ENCODE measurements at places on chromosomes 16 and 17.

DNA sequence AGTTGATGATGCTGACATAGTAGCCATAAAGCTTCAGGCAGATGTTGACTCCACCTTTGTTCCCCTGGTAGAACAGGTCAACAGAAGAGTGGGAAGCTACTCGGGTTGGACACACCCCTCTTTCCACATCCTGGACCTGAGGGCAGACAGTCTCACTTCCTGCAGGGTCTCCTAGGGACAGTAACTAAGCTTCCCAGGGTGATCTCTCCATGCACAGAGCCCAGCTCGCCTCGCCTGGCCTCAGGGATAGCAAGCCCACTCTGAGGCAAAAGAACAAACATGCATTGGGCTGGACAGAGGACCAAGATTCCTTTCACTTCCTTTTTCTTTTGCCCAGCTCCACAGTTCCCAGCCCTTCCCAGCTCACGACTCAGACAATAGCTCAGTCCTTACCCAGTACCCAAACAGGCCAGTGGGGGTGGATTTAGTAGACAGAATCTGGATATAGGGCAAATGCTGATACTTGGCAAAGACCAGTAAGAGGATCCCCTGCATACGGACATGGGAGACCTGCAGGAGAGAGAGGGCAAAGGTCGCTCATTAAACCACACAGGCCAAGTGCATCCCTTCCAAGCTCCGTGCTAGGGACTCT, 7.0 kb downstream of the INPP5K start:
- DNase-seq: no peak

GRCh38 chr16:81601601-81602255, 157.1 kb downstream of the CMIP start:
- DNase-seq: no peak

GRCh38 chr17:58039975-58040374, 32.9 kb upstream of the SRSF1 start:
- no peak for DNase-seq

DNA sequence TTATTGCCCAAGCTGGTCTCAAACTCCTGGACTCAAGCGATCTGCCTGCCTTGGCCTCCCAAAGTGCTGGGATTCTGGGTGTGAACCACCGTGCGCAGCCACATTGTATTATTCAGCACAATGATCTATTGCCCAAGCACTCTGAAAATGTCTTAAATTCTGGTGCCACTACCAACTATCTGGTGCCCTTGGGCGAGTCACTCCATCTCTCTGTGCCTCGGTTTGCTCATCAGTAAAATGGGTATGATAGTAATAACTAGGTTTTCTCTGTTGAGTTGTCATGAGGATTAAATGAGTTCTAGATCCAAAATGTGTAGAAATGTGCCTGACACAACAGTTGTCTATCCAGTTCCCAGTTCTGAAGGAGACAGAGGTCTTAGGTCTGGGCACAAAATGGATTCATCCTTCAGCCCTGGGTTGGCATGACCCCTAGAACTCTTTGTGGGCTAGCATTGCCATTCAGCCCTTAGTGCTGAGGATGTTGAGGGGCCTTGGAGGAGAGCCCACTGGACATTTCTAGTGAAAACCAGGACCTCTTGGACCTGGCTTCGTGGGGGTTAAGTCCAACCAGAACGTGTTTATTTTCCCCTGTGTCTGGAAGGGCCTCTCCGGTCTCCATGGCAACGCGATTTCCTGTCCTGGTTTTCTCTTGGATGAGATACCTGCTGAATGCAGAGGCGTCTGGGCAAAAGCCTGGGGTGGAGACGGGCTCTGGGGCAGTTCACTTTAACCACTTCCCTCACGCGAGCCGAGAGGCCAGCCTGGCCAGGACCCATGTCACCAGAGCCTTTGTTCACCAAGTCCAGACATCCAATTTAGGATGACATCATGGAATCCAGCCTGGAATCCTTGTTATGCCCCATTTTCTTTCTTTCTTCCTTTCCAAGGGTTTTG, 43.7 kb upstream of the TNRC6A start:
- no peak for DNase-seq

DNA sequence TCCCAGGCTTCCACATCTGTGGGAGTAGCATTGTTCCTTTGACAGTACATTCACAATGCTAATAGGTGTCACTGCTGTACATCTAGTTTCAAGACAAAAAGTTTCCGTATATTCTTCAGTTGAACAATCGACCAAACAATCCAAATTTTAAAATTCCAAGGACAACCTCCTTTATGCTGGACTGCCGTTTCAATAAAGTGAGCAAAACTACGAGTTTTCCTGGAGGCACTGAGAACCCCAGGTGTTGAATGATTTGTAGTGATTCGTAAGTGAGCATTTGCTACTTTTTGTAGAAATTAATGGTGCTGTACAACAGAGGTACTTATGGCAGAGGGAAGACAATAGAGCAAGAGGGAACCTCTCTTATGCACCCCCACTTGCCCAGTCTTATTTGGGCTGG, 71.2 kb upstream of the NACA2 start:
- no peak for DNase-seq

GRCh38 chr16:56990407-56991286, 1.3 kb downstream of the NLRC5 start:
- no peak for DNase-seq

GRCh38 chr16:29943846-29944799, 17.8 kb upstream of the TMEM219 start:
- no peak for DNase-seq

DNA sequence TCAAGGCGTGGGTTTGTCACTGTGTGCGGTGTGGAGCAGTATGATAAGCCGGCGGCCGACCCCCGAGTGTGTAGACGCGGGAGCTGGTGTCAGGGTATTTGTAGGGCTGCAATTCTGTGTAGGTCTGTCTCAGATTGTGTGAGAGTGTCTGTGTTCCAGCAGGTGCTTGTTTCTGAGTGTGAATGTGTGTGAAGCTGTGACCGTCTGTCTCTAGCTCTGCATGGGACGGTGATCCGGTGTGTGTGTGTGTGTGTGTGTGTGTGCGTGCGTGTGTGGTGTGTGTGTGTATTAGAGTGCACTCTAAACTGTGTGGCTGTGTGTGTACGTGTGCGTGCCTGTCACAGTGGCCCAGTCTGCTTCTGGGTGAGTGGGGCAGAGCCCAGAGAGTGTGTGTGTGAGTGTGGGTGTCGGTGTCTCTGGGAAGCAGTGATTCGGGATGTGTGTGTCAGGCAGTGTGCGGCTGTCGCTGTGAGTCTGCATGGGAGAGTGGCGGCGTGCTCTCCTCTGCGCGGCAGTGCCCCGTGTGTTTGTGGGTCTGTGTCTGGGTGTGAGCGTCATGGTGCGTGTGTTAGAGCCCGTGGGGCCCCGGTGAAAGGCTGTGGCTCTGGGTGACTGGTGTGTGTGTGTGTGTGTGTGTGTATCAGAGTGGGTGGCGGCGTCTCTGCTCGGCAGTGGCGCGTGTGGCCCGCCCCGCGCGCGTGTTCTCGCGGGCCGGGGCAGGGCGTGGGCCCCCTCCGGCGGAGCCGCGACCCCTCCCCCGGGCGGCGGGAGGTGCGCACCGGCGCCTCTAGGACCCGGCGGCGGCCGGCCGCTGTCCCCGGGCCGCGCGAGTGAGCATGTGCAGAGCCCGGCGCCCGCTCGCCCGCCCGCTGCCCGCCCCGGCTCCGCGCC, at the start of gene WSCD1:
Gene WSCD1 (plus strand): TSS at position 841 of the 891 bp plus-strand sequence. CDS start 10,280 bp downstream, outside the sequence.
- DNase-seq: no peak

DNA sequence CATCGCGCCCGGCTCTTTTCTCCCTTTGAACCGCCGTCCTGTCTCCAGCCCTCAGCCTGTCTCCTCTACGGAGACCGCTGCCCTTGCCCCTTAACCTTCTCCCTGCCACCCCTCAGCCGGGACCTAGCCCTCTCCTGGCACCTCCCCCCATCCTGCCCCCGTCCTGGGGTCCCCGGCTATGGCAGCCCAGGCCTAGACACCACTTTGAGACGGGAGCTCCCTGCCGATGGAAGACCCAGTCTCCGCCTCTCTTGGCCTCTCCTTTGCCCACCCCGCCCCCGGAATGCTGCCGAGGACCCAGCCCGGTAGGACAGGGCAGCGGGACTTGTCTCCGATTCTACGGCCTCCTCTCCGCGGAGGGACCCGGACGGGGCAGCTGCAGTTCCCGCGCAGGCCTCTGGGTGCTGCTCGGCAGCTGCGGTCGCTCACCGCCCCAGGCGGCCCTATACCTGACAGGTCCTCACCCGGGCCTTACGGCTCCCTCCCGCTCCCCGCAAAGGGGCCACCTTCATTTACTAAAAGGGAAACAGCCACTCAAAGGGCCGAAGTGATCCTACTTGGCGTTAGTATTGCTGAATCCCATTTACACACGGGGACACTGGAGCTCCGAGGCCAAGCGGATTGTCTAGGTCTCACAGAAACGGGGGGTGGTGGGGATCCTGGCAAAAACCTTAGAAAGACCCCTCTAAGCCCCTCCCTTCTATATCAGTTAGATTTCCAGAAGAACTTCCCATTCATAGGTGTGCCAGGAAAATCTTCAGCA, 32.6 kb upstream of the TAC4 start:
- DNase-seq: peak; percentile 62

DNA sequence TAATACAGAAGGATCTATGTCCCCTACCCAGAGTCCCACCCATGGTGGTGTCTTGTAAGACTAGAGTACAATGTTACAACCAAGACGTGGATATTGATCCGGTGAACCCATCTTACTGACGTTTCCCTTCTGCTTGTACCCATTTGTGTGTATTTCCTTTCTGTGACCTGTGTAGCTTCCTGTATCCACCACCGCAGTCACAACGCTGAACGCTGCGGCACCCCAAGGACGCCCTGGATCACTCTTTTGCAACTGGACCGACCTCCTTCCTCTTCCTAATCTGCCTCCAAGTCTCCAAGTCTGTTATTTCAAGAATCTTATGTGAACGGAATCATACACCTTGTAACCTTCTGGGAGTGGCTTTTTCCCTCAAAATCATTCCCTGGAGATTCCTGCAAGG, 33.5 kb upstream of the CBX4 start:
- no peak for DNase-seq

DNA sequence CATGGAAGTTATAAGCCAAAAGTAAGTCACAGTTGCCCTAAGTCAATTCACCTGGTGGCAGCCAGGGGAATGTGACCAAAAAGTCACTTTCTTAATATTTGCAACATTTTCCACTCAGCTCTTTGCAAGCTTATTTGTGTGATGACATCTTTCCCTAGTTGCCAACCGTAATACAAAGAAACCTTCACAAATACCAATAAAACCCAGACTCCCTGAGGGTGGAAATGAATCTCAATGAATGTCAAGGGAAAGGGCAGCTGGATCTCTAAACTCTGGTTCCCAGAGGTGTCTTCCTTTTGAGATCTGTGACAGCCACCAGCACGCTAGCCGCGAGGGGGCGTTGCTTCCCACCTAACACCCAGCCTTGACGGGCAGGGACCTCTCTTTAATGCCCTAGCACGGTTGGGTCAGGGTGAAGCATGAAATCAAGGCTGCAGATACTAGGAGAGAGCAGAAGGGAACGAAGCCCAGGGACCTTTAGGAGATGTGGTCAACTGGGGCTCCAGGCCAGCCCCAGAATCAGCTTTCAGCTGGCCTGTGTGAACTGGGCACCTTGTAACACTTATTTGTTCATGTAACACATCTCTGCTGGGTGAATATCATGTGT, 82.2 kb downstream of the CMC2 start:
- no peak for DNase-seq

GRCh38 chr17:71409712-71410111, 711.1 kb upstream of the SOX9 start:
- no peak for DNase-seq

- no peak for DNase-seq
These were observed 1.3 kb downstream of the NTAN1 start for GRCh38 chr16:15054357-15055140.

GRCh38 chr17:50967795-50968194, 101.6 kb upstream of the TOB1 start:
- DNase-seq: no peak

GRCh38 chr16:24101431-24101830, 154.7 kb upstream of the CACNG3 start:
- no peak for DNase-seq

- no peak for DNase-seq
These were observed 287.6 kb upstream of the GOT2 start for GRCh38 chr16:59021751-59022150.

DNA sequence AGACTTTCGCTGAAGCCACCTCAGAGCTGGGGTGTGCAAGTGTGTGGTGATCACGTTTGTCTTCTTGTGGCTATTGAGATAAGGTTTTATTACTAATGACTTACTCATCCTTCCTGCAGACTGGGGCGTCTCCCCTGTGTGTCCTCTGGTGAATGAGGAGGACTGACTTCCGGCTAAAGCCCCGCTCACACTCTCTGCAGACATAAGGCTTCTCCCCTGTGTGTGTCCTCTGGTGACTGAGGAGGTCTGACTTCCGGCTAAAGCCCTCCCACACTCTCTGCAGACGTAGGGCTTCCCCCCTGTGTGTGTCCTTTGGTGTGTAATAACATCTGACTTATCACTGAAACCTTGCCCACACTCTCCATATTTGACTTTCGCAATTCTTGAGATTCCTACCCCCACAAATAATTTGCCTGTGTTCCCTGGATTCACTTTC, 19.4 kb downstream of the PRDM7 start:
- no peak for DNase-seq

DNA sequence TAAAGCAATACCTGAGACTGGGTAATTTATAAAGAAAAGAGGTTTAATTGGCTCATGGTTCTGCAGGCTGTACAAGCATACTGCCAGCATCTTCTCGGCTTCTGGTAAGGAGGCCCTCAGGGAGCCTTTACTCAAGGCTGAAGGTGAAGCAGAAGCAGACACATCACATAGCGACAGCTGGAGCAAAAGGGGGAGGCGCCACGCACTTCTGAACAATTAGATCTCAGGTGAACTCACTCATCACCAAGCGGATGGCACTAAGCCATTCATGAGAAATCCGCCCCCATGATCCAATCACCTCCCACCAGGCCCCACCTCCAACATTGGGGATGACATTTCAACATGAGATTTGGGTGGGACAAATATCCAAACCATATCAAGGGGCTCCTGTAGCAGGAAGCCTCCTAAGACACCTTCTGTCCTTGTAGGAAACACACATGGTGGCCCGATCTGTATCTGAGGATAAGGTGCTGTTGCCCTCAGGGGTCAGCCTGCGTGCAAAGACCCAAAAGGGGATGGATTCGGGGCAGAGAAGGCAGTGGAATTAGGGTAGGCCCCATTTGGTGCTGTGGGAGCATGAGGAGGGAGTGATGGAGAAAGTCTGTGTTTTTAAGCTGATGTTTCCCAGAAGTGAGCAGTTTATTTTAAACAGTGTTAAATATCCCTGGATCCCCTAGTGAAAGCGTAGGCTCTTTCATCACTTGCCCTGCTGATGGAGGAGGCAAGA, 23.0 kb downstream of the IL21R start:
- no peak for DNase-seq
